ENCODE measurements at places on chromosomes 7 and 10.

DNA sequence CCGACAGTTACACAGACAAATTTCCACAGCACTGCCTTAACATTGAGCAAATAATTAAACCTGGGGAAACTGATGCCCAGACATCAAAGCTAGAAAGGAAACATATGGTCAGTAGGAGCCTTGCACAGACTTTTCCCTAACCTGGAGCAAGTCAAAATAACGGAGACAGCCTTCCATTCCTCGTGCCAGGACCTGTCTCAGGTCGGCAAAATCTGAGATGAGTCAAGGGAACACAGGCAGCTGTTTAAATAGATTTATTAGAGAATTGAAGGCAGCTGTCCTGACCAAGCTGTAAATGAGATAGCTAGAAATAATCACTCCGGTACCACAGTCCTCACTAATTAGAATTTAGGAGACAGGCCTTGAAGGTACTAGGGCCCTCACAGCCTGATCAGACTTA is 81.2 kb downstream of the RAMP3 start:
- DNase-seq, result no peak

- no peak for DNase-seq
Observed at GRCh38 chr10:97124211-97124610, 61.5 kb downstream of the SLIT1 start.

GRCh38 chr7:44321796-44322195 is 3.6 kb downstream of the CAMK2B start:
- no peak for DNase-seq

- no peak for DNase-seq
Observed at GRCh38 chr7:89385411-89385810, 589.9 kb upstream of the TEX47 start.

DNA sequence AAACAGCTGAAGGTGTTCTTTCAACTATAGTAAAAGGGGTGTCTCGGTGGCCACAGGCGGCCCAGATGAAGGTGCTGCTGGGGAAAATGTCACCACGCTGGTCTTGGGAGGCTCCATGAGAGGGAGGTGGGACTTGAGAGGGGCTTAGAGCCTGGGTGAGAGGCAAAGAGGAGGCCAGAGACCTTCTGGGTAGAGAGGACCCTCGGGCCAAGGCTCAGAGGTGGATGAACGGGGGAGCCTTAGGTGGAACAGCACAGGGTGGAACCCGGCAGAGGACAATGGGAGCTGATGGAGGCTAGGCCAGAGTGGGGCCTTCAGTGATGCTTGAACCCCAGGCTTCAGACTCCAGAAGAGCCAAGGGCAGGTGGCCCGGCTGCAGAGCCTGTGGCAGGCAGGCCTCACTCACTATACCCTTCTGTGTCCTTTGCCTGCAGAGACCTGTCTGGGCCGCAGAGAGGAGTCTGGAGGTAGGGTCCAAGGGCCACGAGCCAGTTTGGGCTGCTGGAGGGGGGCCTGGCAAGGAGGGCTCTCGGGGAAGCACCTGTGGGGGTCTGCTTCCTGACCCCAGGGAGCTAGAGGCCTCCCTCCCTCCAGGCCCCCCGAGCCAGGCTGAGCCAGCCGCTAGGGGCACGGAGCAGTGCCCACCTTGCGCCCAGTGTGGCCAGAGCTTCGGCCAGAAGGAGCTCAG is 32.1 kb downstream of the ZNF783 start:
- DNase-seq, result no peak

DNA sequence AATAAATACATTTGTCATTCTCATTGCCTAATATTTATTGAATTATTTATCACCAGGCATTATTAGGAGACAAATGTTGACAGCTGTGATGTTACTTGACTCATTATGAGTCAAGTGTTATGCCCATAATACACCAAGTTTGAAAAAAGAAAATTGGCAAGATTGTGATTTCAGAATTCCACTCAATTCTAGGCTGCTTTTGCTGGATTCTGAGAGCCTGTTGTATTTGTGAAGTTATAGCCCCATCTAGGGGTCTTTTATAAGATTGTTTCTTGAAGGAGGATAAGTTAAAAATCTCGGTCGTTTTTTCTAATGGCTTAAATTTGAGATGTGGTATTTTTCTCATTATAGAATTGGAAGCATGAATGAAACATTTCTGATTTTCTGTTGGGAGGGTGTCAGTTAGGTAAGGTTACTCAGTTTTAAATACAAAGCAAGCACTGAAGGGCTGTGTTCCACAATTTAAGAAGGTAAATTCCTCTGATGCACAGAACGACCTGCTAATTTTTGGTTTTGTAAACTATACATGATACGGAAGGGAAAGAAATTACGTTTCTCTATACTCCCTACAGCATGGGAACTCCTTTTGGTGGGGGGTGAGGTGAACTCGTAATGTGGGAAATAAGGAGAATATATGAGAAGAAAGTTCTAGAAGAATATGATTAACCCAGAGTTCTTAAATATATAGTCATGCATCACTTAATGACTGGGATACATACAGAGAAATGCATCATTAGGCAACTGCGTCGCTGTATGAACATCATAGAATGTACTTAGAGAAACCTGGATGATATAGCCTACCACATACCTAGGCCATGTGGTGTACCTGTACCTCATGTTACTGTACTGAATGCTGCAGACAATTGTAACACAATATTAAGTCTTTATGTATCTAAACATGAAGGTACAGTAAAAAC is 2.6 kb downstream of the STK31 start:
- DNase-seq, result no peak

- no peak for DNase-seq
Observed at GRCh38 chr7:155506854-155507337, 39.5 kb downstream of the CNPY1 start.

DNA sequence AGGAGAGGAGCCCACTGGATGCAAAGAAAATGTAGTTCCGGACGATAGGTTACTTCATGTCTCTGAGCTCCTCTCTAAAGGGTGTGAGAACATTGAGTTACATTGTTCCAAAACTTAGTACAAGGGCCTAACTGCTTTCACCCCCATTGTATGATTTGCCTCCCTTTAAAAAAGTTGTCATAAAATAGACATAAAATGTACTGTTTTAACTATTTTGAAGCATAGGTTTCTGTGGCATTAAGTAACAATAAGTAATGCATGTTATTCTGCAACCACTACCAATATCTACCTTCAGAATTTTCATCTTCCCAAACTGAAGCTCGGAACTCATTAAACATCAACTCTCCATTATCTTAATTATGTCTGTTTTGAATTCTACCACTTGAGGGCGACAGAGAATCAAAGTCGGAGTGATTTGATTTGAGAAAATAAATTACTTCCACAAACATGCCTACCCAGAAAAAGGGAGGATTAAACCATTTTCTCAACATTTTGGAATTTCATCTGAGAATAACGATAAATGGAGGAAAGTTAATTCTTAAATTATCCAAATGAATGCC is 2.7 kb downstream of the IGFBP1 start:
- no peak for DNase-seq

GRCh38 chr10:31399631-31400030 is 80.6 kb downstream of the ZEB1 start:
- no peak for DNase-seq

DNA sequence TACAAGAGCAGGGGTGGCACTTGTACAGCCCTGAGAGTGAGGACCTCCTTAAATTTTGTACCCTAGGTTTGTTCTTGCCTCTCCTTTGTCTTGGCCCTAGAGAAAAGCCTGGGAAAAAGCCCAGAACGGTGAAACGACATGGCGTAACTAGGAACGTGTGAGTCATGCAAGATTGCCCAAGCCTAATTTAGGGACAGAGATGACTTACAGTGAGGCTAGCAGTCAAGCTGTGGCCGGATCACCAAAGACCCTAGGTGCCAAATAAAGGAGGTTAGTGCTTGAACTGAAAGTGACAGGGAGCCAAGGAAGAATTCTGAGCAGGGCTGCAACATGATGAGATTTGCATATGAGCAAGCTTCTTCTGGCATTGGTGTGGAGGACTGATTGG is 25.1 kb downstream of the TBXAS1 start:
- no peak for DNase-seq

GRCh38 chr7:47685151-47685550 is 103.2 kb upstream of the TNS3 start:
- no peak for DNase-seq

- no peak for DNase-seq
Observed at GRCh38 chr7:102096012-102096332, 190.7 kb upstream of the SH2B2 start.

GRCh38 chr7:143361552-143362130 is 872 bp downstream of the FAM131B start:
- no peak for DNase-seq

DNA sequence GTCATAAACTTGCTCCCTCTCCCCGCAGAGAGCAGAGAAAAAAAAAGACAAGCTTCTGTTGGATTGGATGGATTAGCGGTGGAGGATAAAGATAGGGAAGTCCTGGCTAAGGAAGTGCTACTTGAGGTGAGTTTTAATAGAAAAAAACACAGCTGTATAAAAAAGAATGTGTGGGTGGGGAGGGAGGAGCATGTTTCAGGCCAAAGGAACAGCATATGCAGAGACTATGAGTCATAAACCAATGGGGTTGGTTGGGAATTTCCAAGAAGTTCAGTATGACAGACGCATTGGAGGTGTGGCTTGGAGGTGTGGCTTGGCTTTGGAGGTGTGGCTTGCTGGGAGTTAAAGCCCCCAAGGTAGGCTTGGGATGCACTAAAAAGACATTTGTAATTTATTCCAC is 103.0 kb upstream of the LSM8 start:
- DNase-seq, result no peak

DNA sequence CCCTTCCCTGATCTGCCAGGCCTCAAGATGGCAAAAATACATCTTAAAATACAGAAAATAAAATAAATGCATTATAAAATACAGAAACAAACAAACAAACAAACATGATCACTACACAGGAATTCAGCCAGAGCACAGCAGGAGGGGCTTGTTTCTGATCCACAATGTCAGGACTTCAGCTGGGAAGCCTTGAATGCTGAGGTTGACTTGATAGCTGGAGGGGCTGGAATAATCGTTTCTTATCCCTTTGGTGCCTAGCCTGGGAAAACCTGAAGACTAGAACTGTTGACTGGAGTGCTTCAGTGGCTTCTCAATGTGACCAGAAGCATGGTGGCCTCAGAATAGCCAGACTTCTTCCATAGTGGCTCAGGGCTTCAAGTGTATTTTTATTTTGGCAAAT is 9.2 kb upstream of the MARVELD1 start:
- DNase-seq, result no peak

- no peak for DNase-seq
Observed at GRCh38 chr10:33460505-33461294, 126.2 kb upstream of the NRP1 start.

GRCh38 chr10:58300676-58301075 is 31.7 kb downstream of the CISD1 start:
- DNase-seq, result no peak

DNA sequence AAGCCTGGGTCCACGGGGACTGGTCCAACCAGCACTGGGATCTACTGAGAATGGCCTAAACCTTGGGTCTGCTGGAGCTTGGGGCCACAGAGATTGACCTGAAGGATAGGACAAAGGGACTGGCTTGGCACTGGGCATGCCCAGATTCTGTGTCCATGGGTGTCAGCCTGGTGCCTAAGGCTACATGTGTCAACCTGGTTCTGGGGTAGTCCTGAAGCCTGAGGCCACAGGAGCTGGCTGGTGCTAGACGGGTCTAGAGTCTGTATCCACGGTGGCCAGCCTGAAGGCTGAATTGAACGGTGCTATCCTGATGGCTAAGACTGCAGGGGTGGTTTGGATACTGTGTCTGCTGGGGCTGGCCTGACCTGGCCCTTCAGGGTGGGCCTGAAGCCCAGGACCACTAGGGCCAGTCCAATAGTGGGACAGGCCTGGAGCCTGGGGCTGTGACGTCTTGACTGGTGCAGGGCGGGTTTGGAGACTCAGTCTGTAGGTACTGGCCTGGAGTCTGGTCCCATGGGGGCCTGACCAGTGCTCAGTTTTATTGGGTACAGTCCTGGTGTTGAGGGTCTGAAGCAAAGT is 152.4 kb upstream of the HPS1 start:
- no peak for DNase-seq

DNA sequence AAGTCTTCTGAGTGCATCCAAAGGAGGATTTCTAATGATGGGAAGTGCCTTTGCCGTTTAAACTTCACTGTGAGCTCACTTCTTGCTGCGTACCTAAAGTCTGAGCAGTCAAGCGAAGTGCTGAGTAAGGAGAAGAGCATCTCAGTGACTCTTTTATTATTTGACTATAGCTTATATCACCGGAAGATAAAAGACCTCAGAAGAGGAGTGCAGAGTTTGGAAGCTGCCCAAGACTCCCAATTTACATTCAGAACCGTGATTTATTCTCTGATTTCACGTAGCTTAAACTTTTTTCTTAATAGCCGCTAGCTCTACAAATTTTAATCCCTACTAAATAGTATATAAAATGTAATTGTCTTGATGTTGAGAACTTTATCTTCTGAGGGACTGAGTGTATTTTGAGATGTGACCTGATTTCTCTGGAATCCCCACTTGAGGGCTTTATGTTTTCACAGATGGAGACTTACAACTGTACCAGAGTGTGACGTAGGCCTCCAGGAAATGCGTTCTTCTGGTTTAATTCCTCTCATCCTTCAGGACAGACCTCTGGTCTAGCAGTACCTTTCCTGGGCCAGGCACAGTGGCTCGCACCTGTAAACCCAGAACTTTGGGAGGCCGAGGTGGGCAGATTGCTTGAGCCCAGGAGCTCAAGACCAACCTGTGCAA is 51.1 kb downstream of the CAMK1D start:
- DNase-seq, result no peak

- no peak for DNase-seq
Observed at GRCh38 chr7:84196084-84196503, 1.5 kb upstream of the SEMA3A start.

DNA sequence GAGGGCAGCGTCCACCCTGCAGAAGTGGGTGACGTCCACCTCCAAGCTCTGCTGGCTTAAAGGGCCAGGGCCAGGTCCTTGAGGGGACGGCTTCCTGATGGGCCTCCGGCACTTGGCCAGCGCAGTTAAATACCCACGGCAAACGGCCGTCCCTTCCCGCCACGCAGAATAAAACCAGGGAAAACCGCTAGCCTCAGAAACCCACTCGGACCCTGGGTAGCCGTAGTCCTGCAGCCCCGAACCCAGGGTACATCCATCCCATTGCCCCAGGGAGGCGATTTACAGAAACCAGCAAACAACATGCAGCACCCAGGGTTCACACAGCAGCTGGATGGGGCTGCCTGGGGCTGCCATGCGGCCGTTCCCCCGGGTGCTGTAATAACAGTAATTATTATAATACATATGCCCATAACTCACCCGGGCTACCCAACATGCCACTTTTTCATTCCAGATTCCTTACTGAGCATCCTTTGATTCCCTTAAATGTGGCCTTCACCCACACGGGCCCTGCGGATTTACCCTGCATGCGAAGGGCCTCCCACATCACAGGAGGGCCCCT is 81.5 kb upstream of the PDGFA start:
- no peak for DNase-seq

Data from T-cell (primary cell).